ENCODE measurements at places on chromosomes 5 and 9.
A peak's percentile ranks its signal among the peaks of the same experiment; 100 is the strongest.

- DNase-seq: peak; percentile 36
Measured at GRCh38 chr9:118563677-118564076, 805.6 kb downstream of the BRINP1 start.

DNA sequence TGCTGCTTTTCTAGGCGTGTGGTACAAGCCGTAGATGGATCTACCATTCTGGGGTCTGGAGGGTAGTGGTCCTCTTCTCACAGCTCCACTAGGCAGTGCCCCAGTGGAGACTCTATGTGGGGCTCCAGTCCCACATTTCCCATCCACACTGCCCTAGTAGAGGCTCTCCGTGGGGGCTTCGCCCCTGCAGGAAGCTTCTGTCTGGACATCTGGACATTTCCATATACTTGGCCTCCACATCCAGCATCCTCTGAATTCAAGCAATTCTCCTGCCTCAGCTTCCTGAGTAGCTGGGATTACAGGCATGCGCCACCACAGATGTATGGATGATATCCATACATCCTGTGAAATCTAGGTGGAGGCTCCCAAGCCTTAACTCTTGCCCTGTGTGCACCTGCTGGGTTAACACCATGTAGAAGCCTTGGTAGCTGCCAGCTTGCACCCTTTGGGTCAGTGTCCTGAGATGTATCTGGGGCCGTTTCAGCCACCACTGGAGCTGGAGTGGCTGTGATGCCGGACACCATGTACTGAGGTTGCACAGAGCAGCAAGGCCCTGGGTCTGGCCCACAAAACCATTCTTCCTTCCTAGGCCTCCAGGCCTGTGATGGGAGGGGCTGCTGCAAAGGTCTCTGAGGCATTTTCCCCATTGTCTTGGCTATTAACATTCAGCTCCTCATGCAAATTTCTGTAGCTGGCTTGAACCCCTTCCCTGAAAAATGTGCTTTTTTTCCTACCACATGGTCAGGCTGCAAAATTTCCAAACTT lies 84.0 kb downstream of the EHMT1 start:
- no peak for DNase-seq

GRCh38 chr9:35510754-35511428 lies 21.0 kb downstream of the RUSC2 start:
- peak; percentile 95 for DNase-seq

GRCh38 chr5:136032564-136032963 lies 3.8 kb downstream of the TGFBI start:
- DNase-seq: peak; percentile 92

- DNase-seq: no peak
Measured at GRCh38 chr9:93661591-93661990, 85.2 kb downstream of the PHF2 start.

- DNase-seq: no peak
Measured at GRCh38 chr5:8750100-8750499, 795.8 kb downstream of the SEMA5A start.

- DNase-seq: no peak
Measured at GRCh38 chr9:106954974-106955850, 92.2 kb downstream of the ZNF462 start.

GRCh38 chr9:21542787-21543186 lies 60.7 kb upstream of the IFNE start:
- no peak for DNase-seq

DNA sequence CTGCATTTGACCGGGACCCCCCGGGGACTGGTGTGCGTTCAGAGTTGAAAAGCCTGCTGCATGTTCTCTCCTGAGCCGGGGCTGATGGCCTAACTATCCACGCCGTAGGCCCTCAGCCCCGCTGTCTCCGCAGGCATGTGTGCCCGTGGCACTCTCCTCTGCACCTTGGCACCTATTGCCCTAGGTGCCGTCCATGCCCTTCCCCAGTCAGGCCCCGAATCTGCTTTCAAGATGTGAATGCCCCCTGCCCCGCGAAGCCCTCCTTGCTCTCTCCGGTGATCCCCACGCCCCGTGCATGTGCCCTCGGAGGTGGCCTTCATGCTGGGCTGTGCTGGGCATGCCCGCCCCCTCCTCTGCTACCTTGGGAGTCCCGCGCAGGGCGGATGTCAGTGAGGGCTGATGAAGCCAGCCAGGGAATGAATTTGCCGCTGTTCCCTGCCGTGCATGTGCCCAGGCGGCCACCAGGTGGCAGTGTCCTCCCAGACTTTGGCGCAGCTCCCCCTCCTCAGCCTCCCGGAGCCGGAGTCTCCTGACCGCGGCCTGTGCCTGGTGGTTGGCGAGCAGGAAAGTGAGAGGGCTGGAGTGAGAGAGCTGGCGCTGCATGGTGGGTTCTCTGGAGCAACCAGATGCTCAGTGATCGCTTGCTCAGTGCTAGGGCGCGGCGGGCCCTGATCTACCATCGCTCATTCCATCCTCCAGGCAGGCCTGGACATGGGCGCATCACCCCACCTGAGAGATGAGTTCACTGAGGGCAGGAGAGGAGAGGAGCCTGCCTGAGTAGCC lies 112.9 kb upstream of the LMX1B start:
- peak; percentile 61 for DNase-seq

GRCh38 chr9:8491563-8491962 lies 692.0 kb upstream of the DMAC1 start:
- no peak for DNase-seq

- peak; percentile 77 for DNase-seq
Measured at GRCh38 chr5:131303537-131303936, 39.7 kb downstream of the CDC42SE2 start.

- no peak for DNase-seq
Measured at GRCh38 chr5:93674866-93675459, 66.4 kb downstream of the POU5F2 start.

GRCh38 chr9:3898461-3899218 lies 372.8 kb upstream of the RFX3 start:
- DNase-seq: no peak

DNA sequence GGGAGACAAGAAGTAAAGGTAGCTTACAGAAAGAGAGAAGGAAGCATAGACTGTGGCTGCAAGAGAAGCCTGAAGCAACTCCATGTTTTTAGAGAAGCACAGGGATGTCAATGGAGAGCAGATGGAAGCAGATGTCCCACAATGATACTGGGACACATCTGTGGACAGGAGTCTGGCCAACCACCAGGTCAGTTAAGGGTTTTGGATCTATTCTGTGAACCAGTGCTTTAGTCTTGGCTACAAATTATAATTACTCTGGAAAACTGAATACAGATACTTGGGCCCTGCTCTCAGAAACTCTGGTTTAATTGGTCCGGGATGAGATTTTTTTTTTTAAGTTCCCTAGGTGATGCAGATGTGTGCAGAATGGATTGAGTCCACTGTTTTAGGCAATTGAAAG lies 592.8 kb downstream of the CSNK1G3 start:
- DNase-seq: no peak

- DNase-seq: peak; percentile 7
Measured at GRCh38 chr5:153624451-153624765, 133.9 kb downstream of the GRIA1 start.

- DNase-seq: no peak
Measured at GRCh38 chr5:152501294-152501693, 96.2 kb upstream of the NMUR2 start.

- no peak for DNase-seq
Measured at GRCh38 chr9:128705051-128705965, 3.0 kb downstream of the PKN3 start.

- DNase-seq: no peak
Measured at GRCh38 chr9:90539286-90539685, 103.3 kb downstream of the DIRAS2 start.

GRCh38 chr9:69093471-69094103 lies 58.0 kb downstream of the FXN start:
- DNase-seq: no peak

- peak; percentile 97 for DNase-seq
Measured at GRCh38 chr9:98790842-98791607, 5.3 kb downstream of the ANKS6 start.

GRCh38 chr5:124877501-124878146 lies 131.2 kb upstream of the ZNF608 start:
- DNase-seq: no peak

GRCh38 chr9:130530938-130531337 lies 48.4 kb upstream of the FUBP3 start:
- DNase-seq: peak; percentile 71

GRCh38 chr9:122265149-122265915 lies 650 bp downstream of the MRRF start:
- DNase-seq: peak; percentile 46

DNA sequence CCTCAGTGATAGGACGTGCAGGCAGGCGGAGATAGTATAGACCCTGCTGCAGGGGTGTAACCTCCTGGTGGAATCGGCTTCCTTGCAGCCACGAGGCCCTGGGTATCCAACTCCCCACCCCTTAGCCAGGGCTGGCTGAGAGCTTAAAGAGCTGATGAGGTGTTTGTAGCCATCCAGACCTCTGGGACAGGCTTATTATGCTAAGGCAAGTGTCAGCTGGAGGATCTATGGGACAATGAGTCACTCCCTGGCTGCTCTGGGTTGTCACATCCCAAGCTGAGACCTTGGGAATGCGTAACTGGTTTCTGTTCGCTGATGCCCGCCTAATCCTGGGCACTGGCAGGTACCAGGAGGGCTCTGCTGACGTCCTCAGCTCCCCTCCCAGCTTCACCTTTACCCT lies 38.9 kb downstream of the DAB2IP start:
- DNase-seq: no peak

- DNase-seq: peak; percentile 42
Measured at GRCh38 chr5:44952376-44952775, 143.6 kb downstream of the MRPS30 start.
